Cortex of kidney (tissue), 1 donor: ENCODE measurements at places on chromosomes 7 and 10.

GRCh38 chr7:105097619-105098018, 83.6 kb downstream of the KMT2E start:
- no peak for DNase-seq

- no peak for DNase-seq
These were observed 31.8 kb upstream of the GSDME start for GRCh38 chr7:24788961-24789576.

- DNase-seq, result no peak
These were observed 348.8 kb upstream of the C7orf33 start for GRCh38 chr7:148241700-148242293.

- no peak for DNase-seq
These were observed 158.8 kb upstream of the ADARB2 start for GRCh38 chr10:1896153-1896552.

DNA sequence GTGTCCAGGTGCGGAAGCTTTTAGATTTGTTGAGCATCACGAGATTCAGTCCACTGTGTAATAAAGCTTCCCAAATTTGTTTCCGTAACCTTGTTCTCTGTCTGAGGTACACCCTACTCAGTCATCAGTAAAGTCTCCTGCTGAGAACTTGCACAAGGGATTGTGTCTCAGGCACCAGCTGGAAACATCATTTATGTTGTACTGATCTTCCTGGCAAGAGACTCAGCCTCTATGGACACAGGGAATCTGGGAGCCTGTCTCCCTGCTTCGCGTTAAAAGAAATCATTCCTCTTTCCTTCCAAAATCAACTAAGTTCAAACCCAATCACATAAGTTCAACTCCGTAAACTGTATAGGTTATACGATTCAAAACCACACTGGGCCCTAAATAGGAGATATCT, 336.8 kb downstream of the GPR37 start:
- no peak for DNase-seq

GRCh38 chr10:122326385-122326784, 48.1 kb upstream of the PLEKHA1 start:
- DNase-seq, result no peak
